ENCODE measurements at places on chromosomes 7 and 10.

GRCh38 chr10:13773043-13773442, 186.3 kb downstream of the PRPF18 start:
- no peak for DNase-seq

GRCh38 chr7:381211-382042, 91.5 kb downstream of the FOXL3 start:
- DNase-seq: peak; percentile 20

- no peak for DNase-seq
These were observed 29.6 kb upstream of the ICA1 start for GRCh38 chr7:8291397-8292141.

GRCh38 chr7:80136261-80137055, 1.8 kb downstream of the GNAI1 start:
- no peak for DNase-seq

- no peak for DNase-seq
These were observed 279.0 kb downstream of the KCNMA1 start for GRCh38 chr10:77358656-77359055.

DNA sequence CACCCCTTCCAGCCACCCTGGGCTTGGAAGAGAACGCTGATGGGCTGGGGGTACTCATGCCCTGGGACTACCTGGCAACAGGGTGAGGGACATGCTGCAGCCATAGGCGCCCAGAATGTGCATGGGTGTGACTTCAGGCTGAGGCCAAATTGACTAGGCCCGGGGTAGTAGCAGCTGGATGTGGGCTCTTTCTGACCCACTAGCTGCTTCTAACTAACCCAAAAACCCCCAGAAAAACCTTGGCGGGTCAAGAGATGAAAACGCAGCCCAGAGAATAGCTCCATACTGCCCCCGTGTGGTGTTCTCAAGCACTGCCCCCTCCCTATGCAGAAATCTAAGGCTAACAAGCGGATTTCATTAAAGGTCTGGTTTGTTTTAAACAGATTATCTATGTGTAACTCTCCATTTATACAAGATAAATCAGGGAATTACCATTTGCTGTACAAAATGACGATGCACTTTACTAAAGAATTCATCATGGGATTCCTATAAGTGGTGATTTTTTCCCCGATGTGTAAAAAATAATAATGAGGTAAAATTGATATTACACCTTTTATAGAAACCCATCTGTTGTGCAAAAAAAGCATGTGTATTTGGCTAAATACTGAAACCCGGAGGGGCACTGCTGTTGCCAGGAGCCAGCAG, 4.2 kb downstream of the SMARCD3 start:
- peak; percentile 60 for DNase-seq

- DNase-seq: no peak
These were observed 104.9 kb upstream of the ACBD5 start for GRCh38 chr10:27345455-27345920.

DNA sequence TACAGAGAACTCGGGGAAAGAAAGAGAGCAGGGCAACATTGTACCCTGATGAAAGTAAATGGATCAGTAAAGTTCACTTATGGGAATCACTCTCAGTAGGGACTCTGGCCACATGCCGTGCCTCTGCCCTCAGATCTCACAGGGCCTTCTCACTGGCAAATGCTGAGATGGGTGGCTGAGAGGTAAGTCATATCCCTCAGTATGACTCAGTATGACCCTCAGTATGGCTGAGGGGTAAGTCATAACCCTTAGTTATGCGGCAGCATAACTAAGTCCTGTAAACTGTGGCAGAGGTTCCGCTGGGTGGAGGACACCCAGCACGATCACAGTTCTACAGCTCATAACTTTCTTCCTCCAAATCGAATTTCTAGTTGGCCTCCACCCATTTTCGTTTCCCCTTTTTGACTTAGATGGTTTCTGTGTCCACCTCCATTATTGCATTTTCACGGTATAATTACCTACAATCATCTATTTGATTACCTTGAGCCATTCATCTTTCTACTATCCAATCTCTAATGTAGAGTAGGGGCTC, 26.5 kb upstream of the WNT16 start:
- no peak for DNase-seq

DNA sequence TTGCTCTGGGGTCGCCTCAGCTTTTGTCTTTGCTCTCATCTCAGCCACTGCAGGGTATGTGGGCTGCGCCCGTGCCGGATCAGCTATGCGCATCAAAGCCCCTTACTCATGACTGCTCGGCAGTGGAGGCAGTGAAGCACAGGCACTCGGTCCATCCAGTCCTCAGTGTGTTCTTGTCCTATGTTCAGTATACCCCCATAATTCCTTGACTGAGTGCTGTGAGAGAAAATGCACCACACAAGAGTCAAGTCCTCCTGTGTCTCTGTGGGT, 27.4 kb downstream of the EPDR1 start:
- DNase-seq: no peak

- no peak for DNase-seq
These were observed 54.1 kb downstream of the HSPA12A start for GRCh38 chr10:116688241-116688711.

DNA sequence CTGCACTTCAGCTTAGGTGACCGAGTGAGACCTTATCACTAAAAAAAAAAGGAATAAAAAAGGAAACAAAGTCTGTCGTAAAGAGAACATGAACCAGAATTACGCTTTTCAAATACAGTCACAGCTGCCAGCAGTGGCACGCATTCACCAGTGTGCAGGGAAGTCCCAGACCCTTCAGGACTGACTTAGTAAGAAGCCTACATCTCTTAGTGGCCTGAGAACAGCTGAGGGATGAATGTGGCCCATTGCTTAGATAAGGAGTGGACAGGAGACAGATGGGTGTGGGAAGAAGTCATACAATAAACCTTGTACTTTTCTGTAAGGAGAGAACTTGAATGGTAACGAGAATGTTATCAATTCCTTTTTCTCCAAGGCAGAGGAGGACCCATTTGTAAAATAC, 178.5 kb downstream of the JCAD start:
- no peak for DNase-seq

- DNase-seq: no peak
These were observed 637.4 kb downstream of the GALNT17 start for GRCh38 chr7:71769326-71769725.

DNA sequence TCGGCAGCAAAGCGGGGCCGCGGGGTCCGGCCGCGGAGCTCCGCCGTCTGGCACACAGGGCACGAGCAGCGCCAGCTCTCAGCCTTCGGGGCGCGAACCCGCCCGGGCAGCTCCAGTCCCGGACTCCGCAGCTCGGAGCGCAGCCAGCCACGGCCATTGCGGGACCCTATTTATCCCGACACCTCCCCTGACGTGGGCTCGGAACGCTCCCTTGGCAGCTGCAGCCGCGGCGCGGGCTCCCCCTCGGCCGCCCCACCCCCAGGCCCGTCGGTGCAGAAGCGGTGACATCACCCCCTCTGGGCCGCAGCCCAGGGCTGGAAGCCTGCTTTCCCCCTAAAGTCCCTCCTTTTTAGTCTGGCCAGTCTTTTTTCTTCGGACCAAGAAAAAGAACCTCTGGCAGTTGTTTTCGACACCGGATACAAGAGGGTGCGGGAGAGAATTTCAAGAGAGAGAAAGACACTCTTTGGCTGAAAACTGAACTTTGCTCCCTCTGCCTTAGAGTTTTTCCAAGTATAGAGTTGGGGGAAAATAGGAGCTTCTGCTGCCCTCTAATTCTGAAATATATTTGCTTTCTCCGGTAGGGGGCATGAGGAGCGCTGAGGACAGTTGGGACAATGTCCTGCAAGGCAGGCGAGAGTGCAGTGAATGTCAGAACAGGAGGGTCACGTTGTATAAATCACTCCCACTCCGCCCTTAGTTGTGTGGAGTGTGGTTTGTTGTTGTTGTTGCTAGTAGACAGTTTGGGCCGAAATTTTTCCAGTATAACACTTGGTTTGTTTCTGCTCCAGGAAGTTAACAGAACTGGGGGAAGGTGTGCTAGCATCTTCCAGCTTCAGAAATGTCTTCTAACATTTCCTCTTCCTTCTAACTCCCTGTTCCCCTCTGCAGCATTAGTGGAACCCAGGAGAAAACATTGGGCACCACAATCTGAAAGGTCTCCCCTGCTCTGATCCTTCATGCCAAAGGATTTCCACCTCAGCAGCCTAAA, at the start of gene SFRP4:
Gene SFRP4, minus strand, starts transcription at position 145 of the 988 bp plus-strand sequence. CDS start 280 bp downstream, outside the sequence.
- DNase-seq: no peak

DNA sequence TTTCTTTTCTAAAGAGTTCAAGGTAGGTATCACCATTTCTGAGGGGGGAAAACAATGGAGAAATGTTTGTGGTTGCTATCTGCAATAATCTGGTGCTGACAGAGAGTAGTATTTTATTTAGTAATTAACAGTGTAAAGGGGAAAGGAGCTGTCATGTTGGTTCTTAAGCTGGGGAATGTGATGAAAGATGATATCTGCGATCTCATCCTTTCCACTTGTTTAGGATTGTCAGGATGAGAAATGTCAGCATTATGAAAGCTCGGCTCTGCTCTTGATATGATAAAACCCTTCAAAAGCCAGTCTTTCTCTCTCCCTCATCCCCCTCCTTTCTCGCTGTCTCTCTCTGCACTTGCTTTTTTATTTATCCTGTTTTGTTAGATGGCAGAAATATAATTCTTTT, 106.1 kb downstream of the POU6F2 start:
- no peak for DNase-seq

- peak; percentile 22 for DNase-seq
These were observed 722 bp downstream of the MDH2 start for GRCh38 chr7:76048668-76048988.

- DNase-seq: no peak
These were observed 2.4 kb downstream of the MKX start for GRCh38 chr10:27743012-27743876.

DNA sequence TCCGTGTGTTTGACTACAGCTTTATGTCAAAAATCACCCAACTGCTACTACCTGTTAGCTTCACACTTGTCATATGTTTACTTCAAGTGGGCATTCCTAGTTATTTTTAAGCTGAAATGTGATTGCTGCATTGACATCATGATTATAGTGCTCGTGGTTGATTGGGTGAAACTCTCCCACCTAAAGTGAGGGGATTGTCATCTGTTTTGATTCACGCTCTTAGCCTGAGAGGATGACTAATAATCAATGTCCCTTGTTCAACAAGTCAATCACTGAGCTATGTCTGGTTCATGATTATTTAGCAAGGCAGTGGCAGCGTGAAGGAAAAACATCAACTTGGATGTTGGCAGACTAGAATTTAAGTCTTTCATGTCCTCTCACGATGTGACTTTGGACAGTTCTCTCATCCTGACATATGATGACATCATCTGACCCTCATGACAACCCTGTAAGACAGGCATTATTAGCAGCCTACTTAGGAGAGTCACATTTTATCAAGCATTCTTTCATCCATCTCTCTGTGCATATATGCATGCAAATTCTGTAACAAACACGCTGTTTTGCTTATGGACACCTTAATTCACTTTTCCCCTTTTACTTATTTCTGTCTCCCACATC, 352.6 kb upstream of the ZMIZ1 start:
- no peak for DNase-seq

DNA sequence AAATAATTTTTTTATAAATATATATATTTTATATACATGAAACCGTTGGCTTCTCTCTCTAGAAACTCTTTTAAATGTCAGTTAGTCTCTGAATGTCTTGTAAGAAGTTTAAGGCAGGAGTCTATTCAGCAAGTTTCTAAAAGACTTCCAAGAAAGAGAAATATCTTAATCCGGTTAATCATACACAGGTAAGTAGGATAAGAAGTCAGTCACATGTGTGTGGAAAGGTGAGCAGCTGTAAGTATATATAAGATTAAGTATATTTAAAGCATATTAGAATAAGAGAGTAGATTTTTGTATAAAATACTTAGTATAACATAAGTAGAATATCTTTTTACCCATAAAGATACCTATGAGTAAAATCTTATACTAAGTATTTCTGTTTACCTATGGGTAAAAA, 48.9 kb downstream of the AGBL3 start:
- no peak for DNase-seq

- DNase-seq: no peak
These were observed 20.6 kb downstream of the KLHDC10 start for GRCh38 chr7:130090745-130091532.

- DNase-seq: peak; percentile 98
These were observed at the start of gene DDX50 for GRCh38 chr10:68901105-68901927. Gene DDX50, plus strand, starts transcription at chr10:68901315. Its CDS starts 70 bp downstream, at chr10:68901385.

- DNase-seq: no peak
These were observed 2.4 kb downstream of the PTF1A start for GRCh38 chr10:23194471-23194965.

- no peak for DNase-seq
These were observed 327.4 kb downstream of the PAXIP1 start for GRCh38 chr7:154675560-154675959.

DNA sequence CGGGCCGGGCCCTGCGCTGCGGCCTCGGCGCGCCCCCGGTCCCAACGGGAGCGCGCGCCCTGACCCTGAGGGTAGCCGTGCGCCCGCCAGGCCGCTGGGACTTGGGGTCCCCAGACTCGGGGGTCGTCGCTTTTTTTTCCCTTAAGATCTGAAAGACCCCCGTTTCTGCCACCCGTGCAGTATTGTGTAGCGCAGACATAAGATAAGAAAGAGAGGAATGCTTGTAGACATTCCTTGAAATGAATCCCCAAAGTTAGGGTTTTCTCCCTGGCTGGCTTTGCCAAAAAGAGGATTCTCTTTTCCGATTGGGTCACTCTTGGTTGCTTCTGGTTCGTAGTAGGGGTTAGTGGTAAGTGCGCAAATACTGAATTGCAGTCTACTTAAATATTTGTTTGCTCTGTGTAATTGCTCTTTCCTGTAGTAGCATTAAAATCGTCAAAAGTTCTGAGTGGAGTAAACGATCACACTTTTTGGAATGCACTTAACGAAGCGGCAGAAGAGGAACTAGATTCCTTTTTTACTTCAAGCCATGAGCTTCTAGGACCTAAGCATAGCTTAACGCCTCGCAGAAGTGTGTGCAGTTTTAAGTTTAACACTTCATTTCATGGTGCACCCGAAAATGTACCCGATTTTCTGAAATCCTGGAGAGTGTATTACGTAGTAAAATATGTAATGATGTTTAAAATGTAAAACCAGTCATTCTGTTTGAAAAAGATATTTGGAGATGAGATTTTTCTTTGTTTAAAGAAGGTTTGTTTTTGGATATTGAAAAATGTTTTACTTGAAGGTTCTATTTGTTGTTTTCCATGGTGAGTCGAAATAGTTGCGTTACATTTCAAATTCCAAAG, 1.3 kb downstream of the CUL1 start:
- no peak for DNase-seq

DNA sequence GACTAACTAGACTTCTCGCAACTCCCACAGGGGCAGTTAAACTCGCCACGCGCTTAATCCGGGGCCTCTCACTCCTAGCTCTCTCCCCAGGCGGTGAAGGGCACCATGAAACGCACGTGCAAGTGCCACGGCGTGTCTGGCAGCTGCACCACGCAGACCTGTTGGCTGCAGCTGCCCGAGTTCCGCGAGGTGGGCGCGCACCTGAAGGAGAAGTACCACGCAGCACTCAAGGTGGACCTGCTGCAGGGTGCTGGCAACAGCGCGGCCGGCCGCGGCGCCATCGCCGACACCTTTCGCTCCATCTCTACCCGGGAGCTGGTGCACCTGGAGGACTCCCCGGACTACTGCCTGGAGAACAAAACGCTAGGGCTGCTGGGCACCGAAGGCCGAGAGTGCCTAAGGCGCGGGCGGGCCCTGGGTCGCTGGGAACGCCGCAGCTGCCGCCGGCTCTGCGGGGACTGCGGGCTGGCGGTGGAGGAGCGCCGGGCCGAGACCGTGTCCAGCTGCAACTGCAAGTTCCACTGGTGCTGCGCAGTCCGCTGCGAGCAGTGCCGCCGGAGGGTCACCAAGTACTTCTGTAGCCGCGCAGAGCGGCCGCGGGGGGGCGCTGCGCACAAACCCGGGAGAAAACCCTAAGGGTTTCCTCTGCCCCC, 19.5 kb downstream of the WNT8B start:
- DNase-seq: peak; percentile 55

GRCh38 chr10:131825150-131825848, 75.5 kb upstream of the PPP2R2D start:
- DNase-seq: no peak

GRCh38 chr10:66349726-66350125, 576.1 kb upstream of the LRRTM3 start:
- no peak for DNase-seq
